Naive thymus-derived CD4-positive, alpha-beta T cell (primary cell): ENCODE measurements at places on chromosomes 7 and 10. TPM values are rescaled to one million over a fixed set of nuclear protein-coding genes. Genes with fewer than 3 reads are reported as not detected.

Gene GATA3
- polyA plus RNA-seq, result 24.0 TPM

Gene PHKG1
- polyA plus RNA-seq, result 1.4 TPM

Gene FRAT1
- 4.4 TPM for polyA plus RNA-seq

Gene PPP1R3C
- not detected for polyA plus RNA-seq

Gene COA1
- polyA plus RNA-seq, result 67.1 TPM

Gene ARHGAP22
- polyA plus RNA-seq, result not detected

DNA sequence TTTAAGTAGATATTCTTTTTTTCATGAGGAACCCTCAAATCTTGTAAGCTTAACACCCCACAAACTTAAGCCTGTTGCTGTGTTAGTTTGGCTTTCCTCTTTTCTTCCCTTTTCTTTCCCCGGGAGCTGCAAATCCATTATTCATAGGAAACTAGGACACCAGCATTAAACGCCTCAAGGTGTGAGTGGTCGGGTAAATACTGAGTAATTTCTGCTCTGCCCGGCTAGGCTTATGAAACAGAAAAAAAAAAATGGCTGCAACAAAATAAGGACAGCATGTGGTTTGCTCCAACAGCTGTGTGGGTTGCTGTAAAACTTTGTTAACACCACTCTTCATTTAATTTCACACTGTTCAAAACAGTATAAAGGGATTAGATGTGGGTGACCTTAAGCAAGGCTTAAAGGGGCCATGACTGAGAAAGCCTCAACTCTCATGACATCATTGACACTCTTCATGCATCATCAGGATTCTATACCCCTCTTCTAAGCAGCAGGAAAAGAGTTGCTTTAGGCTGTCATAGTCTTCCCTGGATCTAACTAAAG, 104.1 kb downstream of the AOAH start:
- DNase-seq, result no peak
- no peaks in the 10 kb centered on the region for H3K27me3 ChIP-seq
- no peak overlapping the region for H3K4me3 ChIP-seq
- H3K36me3 ChIP-seq, result peaks cover 15% of the 10 kb centered on the region
- H3K27ac ChIP-seq, result no peak overlapping the region
- no peaks in the 10 kb centered on the region for H3K4me1 ChIP-seq

DNA sequence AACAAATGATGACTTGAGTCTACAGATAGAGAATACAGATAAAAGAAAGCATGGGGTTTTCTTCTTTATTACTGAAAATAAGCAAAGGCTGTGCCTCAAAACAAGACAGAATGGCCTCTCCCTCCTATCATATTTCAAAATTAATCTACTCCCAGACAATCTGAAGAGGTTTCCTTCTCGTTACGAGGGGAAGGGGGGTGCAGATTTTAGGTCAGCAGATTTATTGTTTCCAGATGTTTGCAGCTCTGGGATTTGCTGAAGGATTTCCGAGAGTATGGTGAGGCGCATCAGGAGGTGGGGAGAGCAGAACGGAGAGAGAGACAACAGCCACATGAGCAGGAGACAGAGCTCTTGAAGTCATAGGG, 89.8 kb downstream of the KIAA1549 start:
- no peak overlapping the region for H3K4me3 ChIP-seq
- peaks cover 3% of the 10 kb centered on the region for H3K4me1 ChIP-seq
- no peaks in the 10 kb centered on the region for H3K36me3 ChIP-seq

DNA sequence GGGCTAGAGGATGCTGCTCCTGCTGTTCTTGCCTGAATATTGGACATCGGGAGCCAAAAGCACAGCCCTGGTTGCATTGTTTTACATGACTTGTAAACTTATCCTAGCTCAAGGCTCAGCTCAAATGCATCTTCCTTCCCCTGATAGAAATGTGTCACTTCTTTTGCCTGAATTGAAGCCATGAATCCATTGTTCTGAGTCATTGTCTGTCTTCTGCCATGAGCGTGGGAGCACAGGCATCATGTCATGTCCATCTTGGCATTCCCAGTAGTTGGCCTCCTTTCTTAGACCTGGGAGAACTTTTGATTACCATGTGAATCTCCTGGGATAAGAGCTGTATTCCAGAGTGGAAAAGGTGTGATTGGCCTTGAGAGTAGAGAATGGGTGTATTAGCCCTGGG, 54.1 kb upstream of the OPN4 start:
- DNase-seq, result no peak
- H3K27me3 ChIP-seq, result no peaks in the 10 kb centered on the region
- no peaks in the 10 kb centered on the region for H3K36me3 ChIP-seq
- H3K27ac ChIP-seq, result no peak overlapping the region
- no peaks in the 10 kb centered on the region for H3K4me1 ChIP-seq

DNA sequence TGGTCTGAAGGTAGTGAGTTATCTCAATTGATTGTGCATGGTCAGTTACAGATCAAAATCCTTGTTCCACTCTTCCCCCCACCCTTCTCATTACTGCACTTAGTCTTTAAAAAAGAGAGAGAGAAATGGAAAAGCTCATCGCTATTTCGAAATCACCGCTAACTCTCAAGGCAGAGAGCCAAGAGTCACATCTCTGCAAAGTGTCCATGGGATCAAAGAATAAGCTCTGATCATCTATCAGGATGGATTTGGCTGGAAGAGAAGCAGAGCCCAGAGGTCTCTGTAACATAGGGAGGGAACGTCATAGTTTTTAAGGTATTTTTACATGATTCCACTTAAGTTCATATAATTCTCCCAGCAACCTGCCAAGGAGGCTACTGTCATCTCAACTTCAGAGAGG, 30.0 kb upstream of the MYH16 start:
- no peaks in the 10 kb centered on the region for H3K36me3 ChIP-seq
- no peak overlapping the region for H3K27ac ChIP-seq
- DNase-seq, result no peak
- no peak overlapping the region for H3K4me3 ChIP-seq
- H3K27me3 ChIP-seq, result no peaks in the 10 kb centered on the region

DNA sequence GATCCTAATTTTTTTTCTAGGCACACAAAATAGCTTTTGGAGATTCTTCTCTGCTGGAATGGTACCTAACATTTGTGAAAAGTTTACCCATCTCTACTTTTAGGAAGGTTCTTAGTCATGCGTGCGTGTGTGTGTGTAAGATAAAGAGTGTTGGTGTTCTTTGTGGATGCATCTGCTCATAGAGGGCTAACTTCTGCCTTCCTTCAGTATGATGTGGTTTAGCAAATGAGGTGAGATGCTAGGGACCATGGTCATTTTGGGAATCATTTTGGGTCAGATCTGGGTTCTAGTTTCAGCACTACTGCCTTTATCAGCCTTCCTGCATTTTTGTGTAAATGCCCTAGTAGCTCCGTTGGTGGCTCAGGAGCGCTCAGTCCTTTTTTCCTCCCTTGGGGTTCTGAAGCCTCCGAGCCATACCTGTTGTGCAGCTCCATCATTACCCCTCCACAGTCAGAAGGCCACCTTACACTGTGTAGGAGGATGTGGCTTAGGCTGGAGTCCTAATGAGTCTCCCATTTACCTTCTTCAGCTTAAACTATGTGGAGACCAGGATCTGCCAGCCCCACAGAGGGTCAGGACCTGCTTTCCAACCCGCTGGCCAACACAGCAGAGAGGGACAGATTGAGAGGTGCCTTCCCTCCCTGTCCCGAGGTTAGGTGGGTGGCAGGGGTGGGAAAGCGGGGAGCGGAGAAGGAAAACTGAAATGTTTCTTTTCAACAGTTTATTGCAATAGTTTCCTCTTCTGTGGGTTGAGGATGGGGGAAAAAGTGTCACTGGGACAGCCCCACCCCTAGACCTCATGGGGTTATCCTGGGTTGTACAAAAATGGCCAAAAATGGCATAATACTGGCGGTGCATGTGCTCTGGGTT, 31.2 kb downstream of the TSPAN14 start:
- H3K4me3 ChIP-seq, result peak overlapping the region; percentile 29
- DNase-seq, result no peak
- peaks cover 6% of the 10 kb centered on the region for H3K36me3 ChIP-seq
- H3K27me3 ChIP-seq, result no peaks in the 10 kb centered on the region
- peak overlapping the region; percentile 74 for H3K27ac ChIP-seq
- H3K4me1 ChIP-seq, result peaks cover 88% of the 10 kb centered on the region

GRCh38 chr7:30594048-30594539, 584 bp upstream of the GARS1 start:
- H3K4me3 ChIP-seq, result peak overlapping the region; percentile 62
- no peaks in the 10 kb centered on the region for H3K36me3 ChIP-seq
- no peak for DNase-seq
- peak overlapping the region; percentile 91 for H3K27ac ChIP-seq
